ENCODE measurements at places on chromosomes 4 and X. TPM values are rescaled to one million over a fixed set of nuclear protein-coding genes. Genes with fewer than 3 reads are reported as not detected.

AIMP1 gene
- total RNA-seq = 34.2 TPM

GAGE12E gene
- total RNA-seq = not detected

DNA sequence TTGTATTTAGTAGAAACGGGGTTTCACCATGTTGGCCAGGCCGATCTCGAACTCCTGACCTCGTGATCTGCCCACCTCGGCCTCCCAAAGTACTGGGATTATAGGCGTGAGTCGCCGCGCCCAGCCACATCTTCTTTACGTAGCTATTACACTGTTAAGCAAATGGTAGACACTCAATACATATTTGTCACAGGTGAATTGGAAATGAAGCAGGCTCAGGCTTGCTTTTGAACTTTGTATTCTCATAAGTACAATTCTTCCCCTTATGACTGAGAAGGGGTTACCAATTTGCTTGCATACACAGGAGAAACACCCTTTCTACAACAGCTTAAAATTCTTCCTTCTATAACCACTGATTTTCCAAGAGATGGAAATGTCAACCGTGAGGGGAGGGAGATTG lies 787 bp upstream of the SRPX2 start:
- DNase-seq = no peak

DDX53 gene
- not detected for total RNA-seq

- no peak for DNase-seq
Measured at GRCh38 chr4:22521240-22521639, 5.4 kb upstream of the ADGRA3 start.

STAP1 gene
- not detected for total RNA-seq

GRCh38 chrX:7446815-7447214 lies 298.9 kb upstream of the PUDP start:
- DNase-seq = peak; percentile 69

GRCh38 chr4:140837736-140838135 lies 81.6 kb upstream of the TBC1D9 start:
- no peak for DNase-seq

- no peak for DNase-seq
Measured at GRCh38 chr4:158810487-158811215, 41.8 kb downstream of the FNIP2 start.

GRCh38 chrX:136814847-136815750 lies 34.4 kb upstream of the ARHGEF6 start:
- DNase-seq = no peak

DNA sequence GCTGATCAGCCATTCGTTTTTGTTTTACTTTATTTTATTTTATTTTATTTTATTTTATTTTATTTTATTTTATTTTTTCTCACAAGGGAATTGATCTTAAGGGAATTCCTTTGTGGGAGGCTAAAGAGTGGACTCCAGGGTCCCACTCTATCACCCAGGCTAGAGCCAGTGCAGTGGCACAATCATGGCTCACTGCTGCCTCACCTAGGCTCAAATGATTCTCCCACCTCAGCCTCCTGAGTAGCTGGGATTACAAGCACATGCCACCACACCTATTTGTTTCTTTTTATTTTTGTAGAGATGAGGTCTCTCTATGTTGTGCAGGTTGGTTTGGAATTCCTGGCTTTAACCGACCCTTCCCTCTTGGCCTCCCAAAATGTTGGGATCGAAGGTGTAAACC lies 17.5 kb upstream of the PABPC4L start:
- no peak for DNase-seq

CACNA1F gene
- 0.12 TPM for total RNA-seq

- DNase-seq = no peak
Measured at GRCh38 chr4:144507311-144508101, 138.4 kb upstream of the HHIP start.

DNA sequence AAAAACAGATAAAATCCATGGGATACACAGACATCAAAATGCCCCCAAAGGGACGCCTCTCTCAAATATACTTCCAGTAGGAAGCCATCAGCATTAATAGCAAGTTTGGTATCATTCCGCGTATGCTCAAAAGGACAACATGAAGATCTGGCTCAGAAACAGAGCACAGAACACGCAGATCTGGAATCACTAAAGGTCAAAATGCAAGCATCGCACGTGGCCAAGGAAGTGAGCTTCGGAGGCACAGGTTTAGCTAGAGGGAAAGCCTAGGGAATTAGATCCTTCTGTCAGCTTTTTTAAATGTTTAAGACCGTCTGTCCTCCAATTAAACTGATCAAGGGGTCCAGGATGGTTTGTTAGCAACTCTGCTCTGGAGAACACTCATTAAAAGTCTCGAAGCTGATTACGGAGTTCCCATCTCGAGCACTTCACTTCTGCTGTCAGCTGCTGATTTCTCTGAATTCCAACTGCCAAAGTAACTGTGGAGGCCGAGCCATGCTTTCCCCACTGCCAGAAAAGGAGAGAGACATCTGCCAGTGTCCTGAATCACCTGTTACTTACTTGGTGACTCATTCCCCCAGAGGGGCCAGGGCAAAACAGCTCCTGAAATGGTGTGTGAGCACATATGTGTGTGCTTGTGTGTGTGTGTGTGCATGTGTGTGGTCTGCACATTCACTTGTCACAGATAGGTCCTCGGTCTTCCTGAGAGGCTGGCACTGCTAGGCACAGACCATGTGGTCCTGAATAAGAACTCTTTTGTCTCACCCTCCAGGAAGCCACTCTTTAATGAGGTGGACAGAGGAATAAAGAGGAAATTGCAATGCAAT lies 177.7 kb upstream of the PPARGC1A start:
- peak; percentile 74 for DNase-seq

GRCh38 chrX:42732506-42732905 lies 45.5 kb downstream of the PPP1R2C start:
- DNase-seq = no peak

- no peak for DNase-seq
Measured at GRCh38 chr4:185801471-185801870, 10.5 kb downstream of the SORBS2 start.

GRCh38 chrX:54708404-54708803 lies 89.7 kb downstream of the ITIH6 start:
- no peak for DNase-seq

DNA sequence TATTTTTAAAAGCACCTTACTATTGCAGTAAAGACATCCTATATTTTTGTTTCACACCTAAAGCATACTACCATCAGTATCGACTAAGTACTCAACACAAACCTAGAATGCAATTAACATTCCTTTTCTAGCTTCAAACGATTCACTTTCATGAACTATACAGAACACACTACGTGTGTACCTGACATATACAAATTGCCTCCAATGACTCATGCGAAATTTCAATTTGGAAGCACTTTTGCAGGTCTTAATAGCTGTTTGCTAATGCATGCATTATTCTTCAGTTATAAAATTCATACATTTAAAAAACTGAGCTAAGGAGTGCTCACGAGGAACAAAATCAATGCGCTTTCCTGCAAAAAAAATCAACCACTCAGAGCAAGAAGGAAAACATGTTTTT lies 19.7 kb upstream of the GPM6B start:
- no peak for DNase-seq

DNA sequence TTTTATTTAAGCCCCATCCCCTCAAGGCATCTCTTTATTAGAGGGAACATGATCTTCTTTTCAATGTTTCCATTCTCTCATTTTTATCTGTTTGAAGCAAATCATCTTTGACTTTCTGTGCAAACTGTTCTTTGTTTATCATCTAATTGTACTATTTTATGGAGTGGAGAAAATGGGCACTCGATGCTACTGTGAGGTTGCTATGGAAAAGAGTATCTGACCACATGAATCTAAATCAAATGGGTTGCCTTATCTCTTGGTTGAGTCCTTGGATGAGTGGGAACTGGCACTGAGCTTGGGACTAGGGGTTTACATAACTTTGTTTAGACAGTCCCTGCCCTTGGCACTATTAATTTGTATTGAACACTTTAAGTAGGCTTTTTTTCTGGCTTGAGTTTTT lies 9.1 kb downstream of the OCRL start:
- DNase-seq = no peak

DNA sequence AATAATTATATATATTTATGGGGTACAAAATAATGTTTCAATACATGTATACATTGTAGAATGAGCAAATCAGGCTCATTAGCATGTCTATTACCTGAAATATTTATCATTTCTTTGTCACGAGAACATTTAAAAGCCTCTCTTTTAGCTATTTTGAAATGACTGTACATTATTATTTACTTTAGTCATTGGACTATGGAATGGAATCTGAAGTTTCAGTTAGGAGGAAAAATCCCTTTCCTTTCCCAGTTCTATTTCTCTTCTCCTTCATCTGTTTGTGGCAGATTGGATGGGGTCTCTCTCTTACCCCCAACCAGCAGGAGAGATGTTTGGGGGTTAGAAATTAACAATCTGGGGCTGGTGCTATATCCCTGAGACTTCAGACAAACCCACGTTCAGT lies 292.5 kb upstream of the SFRP2 start:
- no peak for DNase-seq

DNA sequence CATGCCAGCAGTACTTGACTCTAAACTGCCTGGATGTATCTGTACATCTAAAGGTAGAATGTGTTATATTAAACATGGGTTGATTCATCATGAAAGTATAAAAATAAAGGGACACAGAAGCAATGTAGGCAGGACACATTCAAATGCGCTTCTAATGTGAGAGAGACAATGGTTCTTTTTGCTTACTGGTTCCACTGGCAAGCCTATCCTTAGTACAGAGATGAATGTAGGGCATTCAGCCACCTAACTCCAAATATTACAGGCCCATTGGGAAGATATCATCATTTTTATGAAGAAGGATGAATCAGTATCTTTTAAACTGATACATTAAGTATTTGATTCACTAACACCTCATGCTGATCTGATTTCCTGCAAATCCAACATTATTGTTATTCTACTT lies 18.0 kb downstream of the CDKL2 start:
- DNase-seq = no peak

GRCh38 chrX:38768079-38768478 lies 33.2 kb upstream of the MID1IP1 start:
- DNase-seq = no peak

GRCh38 chrX:7372825-7373525 lies 225.0 kb upstream of the PUDP start:
- no peak for DNase-seq

PPM1K gene
- 7.1 TPM for total RNA-seq

PDZD4 gene
- 0.17 TPM for total RNA-seq

VCX gene
- total RNA-seq = not detected

HPSE gene
- 0.69 TPM for total RNA-seq

- DNase-seq = no peak
Measured at GRCh38 chrX:10892621-10893225, 218.4 kb upstream of the HCCS start.

DNA sequence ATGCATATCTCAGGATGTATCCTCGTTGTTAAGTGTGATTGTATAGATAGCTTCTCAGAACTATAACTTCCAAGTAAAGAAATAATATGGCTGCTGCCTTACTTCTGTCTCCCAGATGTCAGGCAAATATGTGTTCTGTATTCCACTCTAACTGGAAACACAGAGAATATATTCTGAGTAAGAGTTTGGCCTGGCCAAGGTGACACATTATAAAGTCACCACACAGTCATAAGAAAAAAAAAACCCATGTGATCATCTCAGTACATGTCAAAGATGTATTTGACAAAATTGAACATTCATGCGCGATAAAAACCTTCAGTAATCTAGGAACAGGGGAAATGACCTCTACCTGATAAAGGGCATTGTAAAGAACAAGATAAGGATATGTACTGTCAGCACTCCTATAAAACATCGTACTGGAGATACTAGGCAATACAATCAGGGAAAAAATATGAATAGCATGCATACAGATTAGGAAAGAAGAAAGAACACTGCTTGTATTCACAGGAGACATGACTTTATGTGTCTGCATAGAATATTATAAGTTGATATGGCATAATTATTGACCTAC lies 207.1 kb downstream of the ZNF330 start:
- no peak for DNase-seq

ASB9 gene
- 9.6 TPM for total RNA-seq

DNA sequence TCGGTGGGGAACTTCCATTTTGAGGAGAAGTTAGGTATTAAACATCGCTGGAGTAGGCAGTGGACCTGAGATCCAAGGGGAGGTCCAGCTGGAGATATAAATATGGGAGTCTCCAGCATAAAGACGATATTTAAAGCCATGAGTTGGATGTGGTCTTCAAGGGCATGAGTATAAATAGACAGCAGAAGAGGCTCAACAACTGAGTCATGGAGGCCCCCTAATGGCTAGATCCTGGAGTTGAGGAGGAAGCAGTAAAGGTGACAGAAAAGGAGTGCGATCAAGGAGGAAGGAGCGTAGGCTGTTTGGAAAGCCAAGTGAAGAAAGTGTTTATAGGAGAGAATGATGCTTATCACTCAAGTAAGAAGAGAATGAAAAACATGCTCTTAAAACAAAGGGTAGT lies 18.1 kb upstream of the APBB2 start:
- DNase-seq = no peak

GRCh38 chr4:76305971-76306881 lies at the start of gene STBD1:
STBD1 (plus strand) TSS chr4:76306733; CDS start chr4:76306770, 37 bp downstream.
- no peak for DNase-seq

- no peak for DNase-seq
Measured at GRCh38 chrX:148535639-148536038, 35.2 kb downstream of the AFF2 start.

TMEM154 gene
- total RNA-seq = 11.8 TPM

GRCh38 chrX:99795495-99795894 lies 614.6 kb downstream of the PCDH19 start:
- DNase-seq = no peak

CYP2U1 gene
- 5.5 TPM for total RNA-seq

TSPAN7 gene
- total RNA-seq = 0.29 TPM

- DNase-seq = no peak
Measured at GRCh38 chr4:8769645-8770517, 101.8 kb downstream of the HMX1 start.

DNA sequence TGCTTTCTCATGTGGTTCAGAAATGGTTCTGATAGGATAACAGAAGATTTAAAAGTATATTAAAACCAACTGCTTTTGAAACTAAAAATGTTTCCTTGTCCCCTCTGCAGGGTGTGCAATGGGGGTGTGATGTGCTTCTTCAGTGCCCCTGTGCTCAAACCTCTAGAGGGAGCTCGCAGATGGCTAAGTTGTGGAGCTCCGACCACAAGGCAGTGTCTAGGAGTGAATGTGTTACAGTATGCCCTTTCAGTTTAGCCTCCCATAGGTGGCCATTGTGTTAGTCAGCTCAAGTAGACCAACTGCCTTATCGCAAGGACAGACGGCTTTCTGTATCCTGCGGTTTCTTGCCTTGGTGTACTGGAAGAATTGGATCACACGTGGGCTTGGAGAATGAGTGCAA lies 130.5 kb downstream of the TENT5D start:
- DNase-seq = no peak

DNA sequence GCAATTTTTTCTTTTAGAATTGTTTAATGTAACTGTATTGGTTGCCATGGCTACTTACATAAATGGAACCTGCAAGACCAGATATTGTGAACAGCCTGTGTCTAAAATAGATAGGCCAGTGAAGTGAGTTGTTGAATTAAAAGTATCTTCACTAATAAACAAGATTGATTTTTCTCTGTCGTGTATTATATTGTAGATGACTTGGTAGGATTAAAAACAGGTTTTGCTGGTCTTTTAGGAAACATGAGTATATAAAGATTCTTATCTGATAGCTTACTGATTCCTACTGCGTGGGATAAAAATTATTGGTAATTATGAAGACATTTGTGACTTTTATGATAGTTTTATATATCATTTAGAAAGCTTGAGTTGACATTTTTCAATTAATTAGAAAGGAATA lies 162.1 kb downstream of the KDM6A start:
- DNase-seq = no peak

Measured in epithelial cell of proximal tubule (primary cell).